ENCODE measurements at places on chromosomes 2 and 18. TPM values are rescaled to one million over a fixed set of nuclear protein-coding genes. Genes with fewer than 3 reads are reported as not detected.

The TUBA3E gene
- not detected for total RNA-seq

The HOXD12 gene
- not detected for total RNA-seq

The EVX2 gene
- total RNA-seq = not detected

The ZNF512 gene
- total RNA-seq = 32.5 TPM

The UGT1A4 gene
- not detected for total RNA-seq

The FSHR gene
- 0.38 TPM for total RNA-seq

The FEV gene
- not detected for total RNA-seq

The ADD2 gene
- 4.8 TPM for total RNA-seq

The DLGAP1 gene
- total RNA-seq = 2.3 TPM

The PLEKHH2 gene
- 1.1 TPM for total RNA-seq

The GPD2 gene
- total RNA-seq = 27.5 TPM

The LHCGR gene
- not detected for total RNA-seq

The NEU4 gene
- total RNA-seq = 0.22 TPM

The ASB18 gene
- not detected for total RNA-seq

The CHRND gene
- not detected for total RNA-seq

The NYAP2 gene
- 0.19 TPM for total RNA-seq

The DSC2 gene
- 39.4 TPM for total RNA-seq

The SERPINB13 gene
- not detected for total RNA-seq

The MERTK gene
- total RNA-seq = 5.1 TPM
